ENCODE measurements at places on chromosomes 12 and 14.

GRCh38 chr14:81517798-81518398, 15.8 kb downstream of the SEL1L start:
- no peak for DNase-seq

DNA sequence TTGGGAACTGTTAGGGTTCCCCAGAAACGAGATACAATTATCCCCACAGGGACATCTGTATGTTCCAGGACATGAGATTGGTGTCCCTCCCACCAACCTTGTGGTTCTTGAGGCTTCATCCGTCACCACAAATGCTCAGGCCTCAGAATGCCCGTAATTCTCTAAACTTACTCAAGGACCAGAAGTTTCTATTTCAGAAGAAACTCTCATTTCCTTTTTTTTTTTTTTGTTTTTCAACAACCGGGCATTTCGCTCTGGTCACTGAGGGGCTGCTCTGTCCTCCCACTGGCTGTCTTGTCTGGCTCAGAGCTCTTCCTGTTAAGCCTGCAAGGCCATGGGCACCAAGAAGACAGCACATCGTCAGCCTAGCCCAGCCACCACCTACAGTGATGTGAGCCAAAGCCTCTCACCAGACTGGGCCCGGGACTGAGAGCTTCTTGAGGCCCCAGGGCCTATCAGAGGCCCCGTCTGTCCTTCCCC, 36.2 kb downstream of the VDR start:
- no peak for DNase-seq

DNA sequence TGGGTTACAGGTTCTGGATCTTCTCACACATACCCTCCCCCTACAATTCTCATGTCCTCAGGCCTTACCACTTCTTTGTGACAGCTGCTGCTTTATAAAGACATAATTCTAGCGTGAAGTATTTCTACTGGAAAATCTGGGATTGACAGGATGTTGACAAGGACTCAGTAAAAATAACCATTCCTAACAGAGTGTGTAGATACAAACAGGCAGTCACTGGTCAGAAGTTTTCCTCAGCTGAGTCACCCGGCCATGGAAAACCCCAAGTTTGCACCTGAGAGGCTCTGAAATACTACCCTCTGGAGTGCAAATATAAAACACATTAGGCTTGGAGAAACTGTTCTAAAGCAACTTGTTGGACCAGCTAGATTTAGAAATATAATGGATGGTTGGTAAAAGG, 54.4 kb downstream of the SPPL3 start:
- DNase-seq: no peak

DNA sequence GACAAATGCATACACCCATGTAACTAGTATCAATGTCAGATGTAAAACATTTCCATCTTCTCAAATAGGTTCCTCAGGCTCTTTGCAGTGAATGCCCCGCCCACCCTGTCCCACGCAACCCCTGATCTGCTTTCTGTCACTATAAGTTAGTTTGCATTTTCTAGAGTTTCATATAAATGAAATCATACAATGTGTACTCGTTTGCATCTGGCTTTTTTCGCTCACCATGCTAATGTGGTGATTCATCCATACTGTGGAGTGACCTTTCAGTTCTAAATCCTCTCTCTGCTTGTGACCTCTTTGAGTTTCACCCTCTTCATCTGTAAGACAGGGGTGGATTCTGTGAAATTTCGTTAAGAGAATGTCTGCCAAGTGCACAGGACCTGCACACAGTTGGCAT, 30.6 kb upstream of the MSI1 start:
- no peak for DNase-seq
